Myometrial cell (primary cell): ENCODE measurements at places on chromosomes 12 and 14. TPM values are rescaled to one million over a fixed set of nuclear protein-coding genes. Genes with fewer than 3 reads are reported as not detected.

The NEUROD4 gene
- not detected in 2 replicates for total RNA-seq

The KLHDC1 gene
- total RNA-seq: 0.86 and 3.4 TPM in 2 replicates

The GSC gene
- total RNA-seq: 0.58 TPM in 1 of 2 replicates, not detected in the other

The RPS6KA5 gene
- total RNA-seq: 0.29 and 2.8 TPM in 2 replicates

The DPPA3 gene
- total RNA-seq: not detected in 2 replicates

The STXBP6 gene
- 11.8 and 18.6 TPM in 2 replicates for total RNA-seq

The GALNT4 gene
- total RNA-seq: 10.4 and 13.1 TPM in 2 replicates

The SERPINA6 gene
- total RNA-seq: not detected in 2 replicates

The HELB gene
- total RNA-seq: 1.6 and 6.6 TPM in 2 replicates

The CMKLR1 gene
- not detected in 2 replicates for total RNA-seq

The ARHGAP9 gene
- 0.18 TPM in 1 of 2 replicates, not detected in the other for total RNA-seq

The PYGL gene
- total RNA-seq: 101 and 118 TPM in 2 replicates

The NXPH4 gene
- total RNA-seq: 0.71 and 1.2 TPM in 2 replicates

The TWF1 gene
- total RNA-seq: 184 and 188 TPM in 2 replicates

The ZNF705A gene
- not detected in 2 replicates for total RNA-seq

The GLIPR1L2 gene
- total RNA-seq: 0.18 and 0.29 TPM in 2 replicates

The INSM2 gene
- not detected in 2 replicates for total RNA-seq

The BRMS1L gene
- total RNA-seq: 1.7 and 3.0 TPM in 2 replicates

The SLC24A4 gene
- total RNA-seq: not detected in 2 replicates

The XRCC3 gene
- total RNA-seq: 11.5 and 17.9 TPM in 2 replicates

The CARMIL3 gene
- total RNA-seq: not detected in 2 replicates

The TSPAN19 gene
- total RNA-seq: not detected in 2 replicates

The CCDC196 gene
- not detected in 2 replicates for total RNA-seq

The CHMP4A gene
- total RNA-seq: 28.0 and 40.8 TPM in 2 replicates

The CCDC59 gene
- total RNA-seq: 45.8 and 73.4 TPM in 2 replicates

The MAPKAPK5 gene
- total RNA-seq: 29.4 and 46.4 TPM in 2 replicates

The CELA1 gene
- not detected in 2 replicates for total RNA-seq

The LRP1-AS gene
- not detected in 2 replicates for total RNA-seq

The ERP27 gene
- total RNA-seq: not detected in 2 replicates

The TCTN2 gene
- total RNA-seq: 13.5 and 14.4 TPM in 2 replicates

The TMEM119 gene
- 6.0 and 7.2 TPM in 2 replicates for total RNA-seq

The OR10P1 gene
- not detected in 2 replicates for total RNA-seq

The KCNH3 gene
- 0.29 and 0.35 TPM in 2 replicates for total RNA-seq

The TPH2 gene
- not detected in 2 replicates for total RNA-seq

The HRK gene
- total RNA-seq: not detected in 2 replicates

The AQP6 gene
- not detected in 2 replicates for total RNA-seq

The ADCY6 gene
- total RNA-seq: 11.8 and 14.7 TPM in 2 replicates

The LTB4R gene
- total RNA-seq: under 0.01 and 0.71 TPM in 2 replicates

The TCP11L2 gene
- 11.9 and 13.8 TPM in 2 replicates for total RNA-seq

The PLEK2 gene
- total RNA-seq: 11.9 and 24.8 TPM in 2 replicates

The VWF gene
- total RNA-seq: 0.29 and 0.35 TPM in 2 replicates

The CCDC175 gene
- not detected in 2 replicates for total RNA-seq

The NEMF gene
- total RNA-seq: 19.6 and 22.7 TPM in 2 replicates

The LRRC9 gene
- not detected in 2 replicates for total RNA-seq

The GATC gene
- 20.0 and 21.9 TPM in 2 replicates for total RNA-seq

The VEZT gene
- total RNA-seq: 54.5 and 54.8 TPM in 2 replicates

The GLIPR1L1 gene
- total RNA-seq: not detected in 2 replicates

The KLHL33 gene
- total RNA-seq: under 0.01 and 0.35 TPM in 2 replicates

The CLEC6A gene
- total RNA-seq: not detected in 2 replicates

The HOXC9 gene
- 2.0 and 7.6 TPM in 2 replicates for total RNA-seq
